ENCODE measurements at places on chromosomes 4 and X.

DNA sequence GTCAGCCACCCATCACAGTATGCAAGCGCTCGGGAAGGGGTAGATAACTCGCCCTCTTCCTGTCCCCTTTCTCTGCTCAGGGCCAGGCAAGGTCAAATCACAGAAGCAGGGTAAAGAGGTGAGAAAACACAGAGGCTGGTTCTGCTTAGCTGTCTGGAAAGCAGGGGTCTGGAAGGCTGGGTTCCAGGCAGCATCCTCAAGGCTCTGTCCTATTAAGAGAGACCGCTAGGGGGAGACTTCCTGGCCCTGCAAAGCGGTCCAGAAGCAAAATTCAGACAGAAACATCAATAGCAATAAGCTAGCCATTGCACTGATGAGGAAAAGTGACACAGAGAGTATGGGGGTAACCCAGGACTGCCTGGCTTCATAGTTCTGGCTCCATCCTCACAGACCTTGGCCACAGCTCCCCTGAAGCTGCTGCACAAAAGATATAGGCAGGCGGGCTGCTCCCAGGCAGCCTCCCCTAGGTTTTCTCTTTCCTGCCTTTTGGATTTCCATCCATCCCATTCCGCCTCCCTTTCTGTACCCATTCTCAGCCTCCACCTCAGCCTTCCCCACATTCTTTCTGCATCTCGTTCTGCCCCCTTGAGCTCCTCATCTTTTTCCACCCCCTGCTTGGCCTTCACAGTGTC, 308.5 kb downstream of the EVC2 start:
- DNase-seq = no peak

GRCh38 chr4:74531963-74532794, 87.2 kb downstream of the AREG start:
- peak; percentile 89 for DNase-seq

- DNase-seq = no peak
These were observed 87.1 kb upstream of the FAM9C start for GRCh38 chrX:13131396-13132137.

DNA sequence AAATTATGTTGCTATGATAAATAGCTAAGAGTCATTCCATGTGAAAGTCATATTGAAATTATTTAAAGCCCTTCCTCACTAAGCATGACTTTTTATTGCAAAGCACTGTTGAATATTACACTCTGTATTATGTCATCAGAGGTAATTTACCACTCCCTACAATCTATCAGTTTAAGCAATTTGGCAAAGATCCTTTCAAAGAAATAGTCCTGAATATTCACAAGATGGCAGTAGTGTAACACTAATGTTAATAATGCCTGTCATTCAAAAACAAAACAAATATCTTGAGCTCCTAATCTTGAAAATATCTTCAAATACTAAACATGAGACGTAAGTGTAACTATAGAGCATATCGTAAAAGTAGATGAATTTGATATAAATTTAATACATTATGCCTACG, 208.6 kb upstream of the TECRL start:
- no peak for DNase-seq

GRCh38 chr4:38867478-38868058, at the start of gene FAM114A1:
FAM114A1 (plus strand) TSS chr4:38867806; CDS start chr4:38878079, 10,273 bp downstream.
- DNase-seq = peak; percentile 95

DNA sequence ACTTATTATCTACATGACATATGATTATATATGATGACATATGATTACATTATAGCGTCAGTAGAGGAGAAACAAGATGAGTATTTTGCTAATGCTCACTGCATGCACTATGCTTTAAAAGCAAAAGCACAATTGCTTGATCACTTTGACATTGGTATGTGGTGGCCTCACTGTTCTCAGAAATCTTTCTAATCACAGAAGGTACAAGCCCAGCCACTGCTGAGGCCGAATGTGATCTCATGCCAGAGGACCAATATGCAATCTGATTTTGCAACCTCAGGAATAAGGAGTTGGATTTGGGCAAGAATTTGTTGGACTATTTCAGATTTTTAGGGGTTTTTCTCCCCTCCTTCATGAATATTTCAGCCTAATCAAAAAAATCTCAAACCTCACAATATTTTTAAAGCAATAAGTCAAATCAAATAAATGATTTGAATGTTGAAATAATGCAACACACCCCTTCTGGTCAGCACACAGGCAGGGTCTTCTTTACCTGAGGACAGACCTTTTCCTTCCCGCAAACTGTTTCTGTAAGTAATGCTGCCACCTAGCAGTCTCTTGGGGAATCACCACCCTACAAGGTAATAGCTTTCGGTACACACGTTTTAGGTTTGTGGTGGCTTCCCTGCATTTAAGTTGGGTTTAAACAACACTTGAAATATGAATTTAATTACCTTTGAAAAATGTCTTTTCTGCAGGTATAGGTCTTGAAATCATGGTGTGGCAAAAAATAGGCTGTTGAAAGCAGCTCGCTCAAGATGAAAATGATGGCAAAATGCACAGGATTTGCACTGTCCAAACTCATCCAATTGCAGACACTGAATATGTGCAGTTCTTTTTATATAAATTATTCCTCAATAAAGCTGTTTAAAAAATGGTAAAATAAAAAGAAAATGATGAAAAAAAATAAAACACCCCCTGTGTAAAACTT, 4.8 kb upstream of the CXCL13 start:
- no peak for DNase-seq

- no peak for DNase-seq
These were observed 61.5 kb upstream of the FAM241A start for GRCh38 chr4:112083587-112084347.
